8988T (cell line): ENCODE measurements at places on chromosomes 16 and 17.

DNA sequence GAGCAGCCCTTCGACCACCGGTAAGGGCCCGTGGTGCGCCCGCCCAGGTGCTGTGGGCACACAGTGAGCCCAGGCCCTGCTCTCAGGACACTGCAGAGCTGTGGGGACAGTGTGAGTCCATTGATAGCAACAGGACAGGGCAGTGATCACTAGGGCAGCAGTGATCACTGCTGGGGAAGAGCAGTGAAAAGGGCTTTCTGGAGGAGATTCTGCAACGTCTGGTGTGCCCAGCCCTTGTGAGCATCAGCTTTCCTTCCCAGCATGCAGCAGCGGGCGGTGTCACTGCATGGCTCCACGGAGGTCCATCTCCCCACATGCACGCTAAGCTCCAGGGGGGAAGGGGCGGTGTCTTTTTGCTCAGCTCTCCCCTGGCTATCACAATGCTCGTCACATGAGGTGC lies 32.1 kb downstream of the MAP1LC3B start:
- no peak for DNase-seq

DNA sequence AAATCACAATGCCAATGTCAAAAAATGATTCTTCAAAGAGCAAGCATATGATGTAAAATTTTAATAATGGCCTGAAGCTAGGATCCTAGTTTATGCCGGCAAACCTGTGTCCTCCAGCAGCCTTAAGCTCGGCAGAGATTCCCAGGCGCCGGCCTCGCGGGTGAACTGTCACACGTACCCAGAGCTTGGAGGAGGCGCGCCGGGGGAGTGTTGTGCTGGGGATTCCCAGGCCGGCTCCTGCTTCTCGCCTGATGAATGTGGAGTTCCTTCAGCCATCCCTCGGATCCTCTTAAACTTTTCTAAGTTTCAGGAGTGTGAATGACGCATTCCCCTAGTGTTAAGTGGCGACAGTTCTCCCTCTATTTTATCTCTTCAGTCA lies 19.1 kb upstream of the NTN1 start:
- DNase-seq, result no peak

GRCh38 chr17:9237053-9237410 lies 215.7 kb downstream of the NTN1 start:
- no peak for DNase-seq

DNA sequence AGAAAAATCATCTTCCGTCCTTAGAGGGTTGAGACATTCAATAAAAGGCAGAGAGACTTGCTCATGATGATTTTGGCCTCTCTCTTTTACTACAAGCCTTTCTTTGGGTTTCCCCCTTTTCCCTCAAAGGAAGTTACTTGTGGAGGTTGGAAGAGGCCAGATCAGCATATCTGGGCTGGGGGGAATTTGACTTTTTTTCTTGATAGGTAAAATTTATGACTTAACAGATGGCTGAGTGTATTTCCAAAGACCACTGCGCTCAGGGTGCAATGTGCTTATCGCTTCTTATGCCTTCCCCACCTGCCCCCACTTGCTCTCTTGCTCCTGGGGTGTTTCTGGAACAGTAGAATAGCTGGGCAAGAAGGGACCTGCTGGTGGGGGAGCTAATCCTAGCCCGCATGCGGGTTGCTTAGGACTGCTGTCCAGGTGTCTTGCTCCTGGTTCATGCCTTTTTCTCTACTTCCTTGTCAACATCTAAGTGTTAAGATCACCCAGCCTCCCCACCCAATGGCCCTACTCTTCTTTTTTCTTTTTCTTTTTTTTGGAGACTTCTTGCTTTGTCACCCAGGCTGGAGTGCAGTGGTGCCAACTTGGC lies 131.9 kb downstream of the MSI2 start:
- DNase-seq, result no peak

- no peak for DNase-seq
Observed at GRCh38 chr17:58886514-58886913, 130.9 kb downstream of the PPM1E start.

DNA sequence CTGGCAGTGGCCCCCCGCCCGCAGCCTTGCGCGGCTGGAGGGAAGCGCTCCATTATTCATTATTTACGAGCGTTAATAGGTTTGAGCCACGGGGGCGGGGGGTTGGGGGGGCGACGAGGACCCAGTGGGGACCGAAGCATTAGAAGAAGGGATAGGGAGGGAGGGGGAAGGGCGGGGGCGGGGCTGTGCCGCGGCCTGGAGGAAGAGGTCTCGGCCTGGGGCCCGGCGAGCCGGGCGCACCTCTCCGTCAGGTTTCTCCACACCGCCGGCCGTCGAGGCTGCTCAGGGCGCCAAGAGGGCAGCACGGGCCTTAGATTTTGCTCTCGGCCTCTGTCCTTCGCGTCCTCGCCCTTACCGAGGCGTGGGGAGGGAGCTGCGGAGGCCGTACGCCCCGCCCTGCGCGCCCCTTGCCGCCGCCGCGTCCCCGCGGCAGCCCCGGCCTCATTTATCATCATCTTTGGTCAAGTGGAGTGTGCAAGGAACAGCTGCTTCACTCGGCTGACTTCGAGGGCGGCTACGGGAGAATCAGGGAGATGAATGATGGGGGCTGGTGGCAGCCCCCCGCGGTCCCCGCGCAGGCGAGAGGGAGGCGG lies 54.2 kb downstream of the SREBF1 start:
- no peak for DNase-seq

DNA sequence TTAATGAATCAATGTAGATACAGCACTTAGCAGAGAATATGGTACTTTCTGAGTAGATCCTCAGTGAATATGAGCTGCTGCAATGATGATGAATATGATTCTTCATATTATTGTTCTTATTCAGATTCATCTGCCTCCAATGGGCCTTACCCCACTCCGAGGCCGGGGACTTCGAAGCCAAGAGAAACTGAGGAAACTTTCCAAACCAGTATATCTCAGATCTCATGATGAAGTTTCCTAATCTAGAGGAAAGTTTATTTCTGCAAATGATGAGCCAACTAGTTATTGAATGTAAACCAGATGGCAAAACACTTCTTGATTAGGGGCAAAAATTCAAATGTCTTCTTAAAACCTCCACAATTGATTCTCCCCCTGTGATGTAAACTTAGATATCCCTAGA lies 23.3 kb downstream of the LYRM1 start:
- no peak for DNase-seq

DNA sequence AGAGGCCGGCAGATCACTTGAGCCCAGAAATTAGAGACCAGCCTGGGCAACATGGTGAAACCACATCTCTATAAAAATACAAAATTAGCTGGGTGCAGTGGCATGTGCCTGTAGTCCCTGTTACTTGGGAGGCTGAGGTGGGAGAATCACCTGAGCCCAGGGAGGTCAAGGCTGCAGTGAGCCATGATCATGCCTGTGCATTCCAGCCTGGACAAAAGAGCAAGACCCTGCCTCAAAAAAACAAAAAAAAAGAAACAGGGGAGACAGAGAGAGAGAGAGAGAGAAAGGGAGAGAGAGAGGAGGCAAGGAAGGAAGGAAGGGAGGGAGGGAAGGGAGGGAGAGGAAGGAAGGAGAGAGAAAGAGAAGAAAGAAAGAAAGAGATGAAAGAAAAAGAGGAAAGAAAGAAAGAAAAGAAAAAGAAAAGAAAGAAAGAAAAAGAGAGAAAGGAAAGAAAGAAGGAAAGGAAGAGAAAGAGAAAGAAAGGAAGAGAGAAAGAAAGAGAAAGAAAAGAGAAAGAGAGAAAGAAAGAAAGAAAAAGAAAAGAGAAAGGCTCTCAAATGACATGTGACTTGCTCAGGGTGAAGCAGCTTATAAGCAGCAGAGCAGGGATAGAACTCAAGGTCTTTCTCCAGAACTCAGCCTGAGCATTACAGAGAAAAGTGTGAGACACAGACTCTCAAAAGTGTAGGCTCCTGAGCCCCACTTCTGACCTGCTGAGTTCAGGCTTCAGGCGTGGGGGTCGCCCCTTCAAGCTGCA lies 15.5 kb downstream of the CX3CL1 start:
- DNase-seq, result no peak

GRCh38 chr17:28367641-28368305 lies 2.3 kb downstream of the VTN start:
- DNase-seq, result no peak

- DNase-seq, result no peak
Observed at GRCh38 chr16:60331168-60331567, 1597.1 kb upstream of the GOT2 start.

DNA sequence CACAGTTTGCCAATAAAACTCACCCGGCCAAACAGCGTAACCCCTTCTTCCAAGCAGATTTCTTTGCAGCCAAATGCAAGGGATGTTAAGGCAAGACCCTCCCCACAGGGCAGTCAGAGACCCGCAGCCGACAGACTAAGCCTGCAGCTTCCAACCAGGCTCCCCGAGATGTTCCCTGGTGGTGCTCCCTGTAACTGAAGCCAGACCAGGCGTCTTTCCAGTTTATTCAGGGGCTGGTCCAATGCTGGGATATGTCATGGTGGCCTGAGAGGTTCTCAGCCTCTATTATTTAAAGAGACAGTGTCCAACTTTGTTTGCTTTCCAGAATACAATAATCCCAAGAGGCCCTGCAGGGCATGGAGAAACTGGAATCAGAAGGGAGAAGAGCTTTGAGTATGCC lies at the start of gene PMP22:
TSS of gene PMP22 (minus strand) at position 196 of the 400 bp plus-strand sequence. CDS start 4,599 bp downstream, outside the sequence.
- no peak for DNase-seq

GRCh38 chr17:43368740-43369506 lies 29.9 kb upstream of the ARL4D start:
- no peak for DNase-seq

GRCh38 chr17:76276461-76277299 lies 11.5 kb downstream of the UBALD2 start:
- DNase-seq, result no peak

GRCh38 chr16:84396537-84397008 lies 28.2 kb downstream of the ATP2C2 start:
- DNase-seq, result no peak

DNA sequence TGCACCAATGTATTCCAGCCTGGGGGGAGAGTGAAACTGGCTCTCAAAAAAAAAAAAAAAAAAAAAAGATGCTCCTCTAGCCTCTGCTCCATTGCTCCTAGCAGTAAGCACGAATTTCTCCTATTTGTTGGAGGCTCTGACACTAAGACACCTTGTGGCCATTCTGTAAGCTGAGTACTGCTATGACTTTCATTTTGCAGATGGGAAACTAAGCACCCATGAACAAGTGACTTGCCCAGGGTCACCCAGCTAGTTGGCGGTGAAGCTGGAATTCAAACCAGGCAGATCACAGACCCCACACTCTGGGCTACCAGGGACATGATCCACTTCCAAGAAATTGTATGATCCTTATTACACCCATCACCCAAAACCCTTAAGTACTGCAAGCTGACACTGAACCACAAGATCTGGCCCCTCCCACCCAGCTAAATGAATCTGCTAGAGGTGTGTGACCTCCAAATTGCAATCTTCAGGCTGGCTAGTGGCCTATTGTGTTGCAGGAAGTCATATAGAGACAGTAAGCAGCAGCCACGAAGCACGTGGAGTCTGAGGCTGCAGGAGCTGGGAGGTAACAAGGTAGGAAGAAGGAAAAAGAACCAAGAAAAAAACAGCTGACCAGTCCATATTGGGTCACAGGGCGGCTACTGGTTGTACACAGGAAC lies 209.4 kb downstream of the XYLT1 start:
- DNase-seq, result no peak

- DNase-seq, result no peak
Observed at GRCh38 chr17:9432134-9432885, 143.3 kb downstream of the STX8 start.

- no peak for DNase-seq
Observed at GRCh38 chr16:20023190-20023589, 50.5 kb downstream of the GPR139 start.

DNA sequence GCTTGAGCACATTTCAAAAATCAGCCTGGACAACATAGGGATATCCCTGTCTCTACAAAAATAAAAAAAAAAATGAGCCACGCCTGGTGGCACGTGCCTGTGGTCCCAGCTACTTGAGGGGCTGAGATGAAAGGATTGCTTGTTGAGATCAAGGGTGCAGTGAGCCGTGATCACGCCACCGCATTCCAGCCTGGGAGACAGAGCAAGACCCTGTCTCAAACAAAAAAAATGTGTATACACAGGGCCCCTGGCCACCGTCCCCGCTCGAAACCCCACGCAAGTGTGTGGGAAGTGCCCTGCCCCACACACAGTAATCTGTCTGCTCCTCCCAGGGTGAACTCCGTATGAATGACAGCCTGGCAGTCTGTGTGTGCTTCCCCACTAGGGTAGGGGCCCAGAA lies 93.0 kb upstream of the RPL38 start:
- DNase-seq, result no peak

GRCh38 chr17:33316746-33317145 lies 23.7 kb upstream of the ASIC2 start:
- no peak for DNase-seq

- no peak for DNase-seq
Observed at GRCh38 chr16:1034230-1035065, 38.1 kb upstream of the SSTR5 start.

DNA sequence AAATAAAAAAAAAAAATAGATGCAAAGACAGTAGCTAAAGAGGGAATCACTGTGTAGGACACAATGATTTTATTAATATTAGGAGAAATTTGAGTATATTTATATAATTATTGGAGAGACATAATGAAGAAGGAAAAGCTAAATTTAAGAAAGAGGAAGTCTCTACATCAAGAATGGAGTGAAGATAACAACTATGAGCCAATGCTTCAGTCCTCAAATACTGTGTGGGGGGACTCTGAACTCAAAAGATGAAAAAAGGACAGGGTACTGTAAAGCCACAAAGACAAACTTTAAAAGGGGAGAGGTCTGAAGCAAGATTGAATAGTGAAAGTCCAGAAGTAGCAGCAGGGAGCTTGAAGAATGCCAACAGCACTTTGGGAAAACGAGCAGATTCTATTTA lies 44.7 kb downstream of the SKAP1 start:
- DNase-seq, result no peak

DNA sequence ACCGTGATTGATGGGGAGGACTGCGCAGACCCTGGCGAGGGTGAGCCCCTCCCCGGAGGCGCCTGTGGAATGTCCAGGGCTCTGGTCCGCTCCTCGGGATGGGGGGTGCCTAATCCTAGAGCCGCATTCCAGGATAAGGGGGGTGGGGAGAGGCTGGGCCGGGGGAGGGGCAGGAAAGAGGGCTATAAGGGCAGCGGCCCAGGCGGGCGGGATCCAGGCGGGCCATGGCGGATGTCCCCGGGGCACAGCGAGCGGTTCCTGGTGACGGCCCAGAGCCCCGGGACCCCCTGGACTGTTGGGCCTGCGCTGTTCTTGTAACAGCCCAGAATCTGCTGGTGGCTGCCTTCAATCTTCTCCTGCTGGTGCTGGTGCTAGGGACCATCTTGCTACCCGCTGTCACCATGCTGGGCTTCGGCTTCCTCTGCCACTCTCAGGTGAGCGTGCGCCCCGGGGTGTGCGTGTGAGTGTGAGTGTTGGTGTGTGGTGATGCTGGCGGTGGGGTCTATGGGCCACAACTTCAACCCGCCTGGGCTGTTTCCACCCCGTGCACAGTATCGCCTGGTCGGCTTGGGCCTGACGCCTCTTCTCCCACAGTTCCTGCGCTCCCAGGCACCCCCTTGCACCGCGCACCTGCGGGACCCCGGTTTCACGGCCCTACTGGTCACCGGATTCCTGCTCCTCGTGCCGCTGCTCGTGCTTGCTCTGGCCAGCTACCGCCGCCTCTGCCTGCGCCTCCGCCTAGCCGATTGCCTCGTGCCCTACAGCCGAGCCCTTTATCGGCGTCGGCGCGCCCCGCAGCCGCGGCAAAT lies at the start of gene TMEM88:
TSS of gene TMEM88 (plus strand) at position 216 of the 809 bp plus-strand sequence. CDS start at position 225, 9 bp downstream.
- no peak for DNase-seq
